ENCODE measurements at places on chromosomes 3 and 15.

- peak; percentile 75 for DNase-seq
These were observed 261.5 kb upstream of the LRTM1 start for GRCh38 chr3:55189359-55189801.

DNA sequence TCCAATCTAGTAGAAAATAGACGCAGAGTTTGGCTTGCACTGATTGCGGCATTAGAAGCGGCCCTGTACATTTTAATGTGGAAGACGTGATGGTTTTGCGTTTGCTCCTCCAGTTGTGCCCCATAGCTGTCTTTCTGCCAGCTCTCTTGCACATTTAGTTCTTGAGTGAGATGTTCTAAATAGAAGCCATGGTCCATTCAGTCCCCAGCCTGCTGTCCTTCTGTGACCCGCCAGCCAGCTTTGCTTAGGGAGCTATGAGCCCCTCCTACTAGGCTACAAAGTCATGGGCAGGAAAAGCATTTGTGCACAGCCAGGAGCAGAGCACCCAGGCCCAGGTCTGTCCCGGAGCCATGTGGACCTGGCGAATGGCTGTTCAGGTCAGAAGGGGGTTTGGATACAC lies 50.3 kb downstream of the APBA2 start:
- no peak for DNase-seq

- peak; percentile 49 for DNase-seq
These were observed 843.4 kb upstream of the DPPA4 start for GRCh38 chr3:110180733-110181132.

DNA sequence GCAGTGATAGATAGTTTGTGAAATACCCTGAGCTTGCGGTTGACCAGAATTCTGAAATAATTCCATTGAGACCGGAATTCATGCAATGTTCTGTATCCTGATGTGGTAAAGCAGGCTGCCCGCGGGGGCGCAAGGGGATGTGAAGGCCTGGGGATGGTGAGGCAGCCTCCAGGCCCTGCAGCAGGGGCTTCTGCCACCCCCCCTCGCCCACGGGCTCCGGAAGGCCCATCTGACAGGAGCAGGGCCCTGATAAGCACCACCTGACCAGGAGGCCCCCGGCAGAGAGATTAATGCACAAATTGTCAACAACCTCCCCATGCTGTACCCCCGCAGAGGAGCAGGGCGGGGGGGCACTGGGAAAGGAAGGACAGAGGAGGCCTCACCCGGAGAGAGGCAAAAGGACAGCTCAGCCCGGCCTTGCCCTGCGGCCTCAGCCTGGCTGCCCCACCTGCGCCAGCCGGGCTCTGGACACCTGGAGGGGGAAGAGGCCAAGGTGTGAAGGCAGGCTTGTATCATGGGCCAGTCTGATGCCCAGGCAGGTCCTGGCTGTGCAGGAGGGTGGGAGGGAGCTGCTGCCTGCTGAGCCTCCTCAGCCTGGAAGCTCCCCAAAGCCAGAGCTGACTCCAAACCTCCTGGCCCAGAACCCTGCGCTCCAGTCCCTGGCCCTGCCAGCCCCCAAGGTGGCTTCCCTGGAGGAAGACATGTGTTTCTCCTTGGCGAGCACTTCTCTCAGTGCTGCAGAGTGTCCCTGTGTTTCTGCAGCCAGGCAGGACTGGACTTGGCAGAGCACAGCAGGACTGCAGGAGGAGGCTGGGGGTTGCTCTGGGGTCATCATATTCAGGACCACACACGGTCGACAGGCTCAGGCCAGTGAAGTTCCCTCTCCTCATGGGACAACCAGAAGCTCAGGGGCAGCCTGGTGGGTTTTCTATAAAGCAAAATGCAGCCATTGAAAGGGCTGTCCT lies 46.5 kb downstream of the RPN1 start:
- no peak for DNase-seq

DNA sequence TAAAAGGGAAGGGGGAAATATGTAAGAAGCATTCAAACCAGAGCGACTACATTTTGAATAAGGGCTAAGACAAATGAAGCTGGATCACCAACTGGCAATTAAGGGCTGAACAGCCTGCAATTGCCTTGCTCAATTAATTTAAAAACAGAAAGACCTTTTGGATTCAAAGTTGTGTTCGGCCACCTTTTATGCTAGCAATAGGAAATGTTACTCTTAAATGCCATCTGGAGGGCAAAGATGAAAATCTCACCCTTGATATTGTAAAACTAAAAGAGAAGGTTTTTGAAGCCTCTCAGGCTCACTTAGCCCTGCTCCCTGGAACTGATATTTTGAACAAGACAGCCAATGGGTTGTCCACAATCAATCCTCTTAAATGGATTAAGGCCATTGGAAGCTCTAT lies 44.2 kb downstream of the ACAD9 start:
- no peak for DNase-seq

- DNase-seq: peak; percentile 53
These were observed 357.0 kb downstream of the TIGIT start for GRCh38 chr3:114650808-114651207.

DNA sequence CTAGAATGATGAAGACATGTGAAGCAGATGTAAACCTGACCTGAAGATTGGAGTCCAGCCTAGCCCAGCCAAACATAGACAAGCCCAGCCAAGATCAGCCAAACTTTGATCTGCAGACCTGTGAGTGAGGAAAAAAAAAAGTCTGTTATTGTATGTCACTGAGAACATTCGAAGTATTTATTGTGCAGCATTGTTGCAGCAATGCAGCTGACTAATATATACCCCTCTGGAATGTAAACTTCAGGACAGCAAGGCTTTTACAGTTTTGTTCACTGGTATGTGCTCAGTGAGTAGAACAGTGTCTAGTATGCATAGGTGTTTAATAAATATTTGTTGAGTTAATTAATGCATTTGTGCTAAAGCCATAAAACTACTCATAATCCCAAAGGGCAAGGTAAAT lies 23.4 kb downstream of the TMEM202 start:
- DNase-seq: no peak

DNA sequence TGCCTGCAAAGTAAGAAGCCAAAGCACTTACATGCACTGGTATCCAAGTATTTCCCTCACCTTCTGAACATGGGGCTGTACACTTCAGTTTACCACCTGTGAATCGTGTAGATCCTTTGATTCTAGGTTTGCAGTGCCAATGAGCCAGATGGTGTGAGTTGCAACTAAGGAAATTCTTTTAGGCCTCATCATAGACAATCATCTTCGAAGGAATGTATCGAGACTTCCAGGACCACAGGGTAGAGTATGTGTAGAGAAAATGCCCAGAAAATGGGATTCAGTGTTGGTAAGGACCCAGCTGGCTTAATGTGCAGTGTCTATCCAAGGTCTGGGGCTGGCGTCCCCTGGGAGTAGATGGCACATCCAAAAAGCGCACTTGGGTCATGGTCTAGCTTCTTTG lies 323.2 kb upstream of the TPM1 start:
- DNase-seq: peak; percentile 30

DNA sequence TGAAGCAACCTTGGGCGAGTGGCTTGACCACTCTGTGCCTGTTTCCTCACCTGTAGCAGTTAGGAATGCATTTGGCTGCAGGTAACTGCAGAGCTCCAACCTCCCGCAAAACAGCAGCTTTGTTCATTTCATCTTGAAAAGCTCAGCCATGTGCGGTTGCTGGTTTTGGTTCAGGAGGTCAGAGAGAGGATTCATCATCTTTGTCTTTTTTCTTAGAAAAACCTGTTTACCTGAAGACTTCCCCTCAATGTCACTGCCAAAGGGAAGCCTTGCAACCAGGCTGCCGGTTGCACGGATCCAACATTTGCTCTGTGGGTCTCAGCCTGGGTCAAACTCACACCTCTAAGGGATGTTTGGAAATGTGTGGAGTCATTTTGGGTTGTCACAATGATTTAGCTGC lies 16.4 kb upstream of the FURIN start:
- no peak for DNase-seq

- DNase-seq: no peak
These were observed 22.4 kb upstream of the CORO2B start for GRCh38 chr15:68556139-68556990.

- no peak for DNase-seq
These were observed 68.5 kb downstream of the VPS8 start for GRCh38 chr3:184880276-184881019.

GRCh38 chr3:64152086-64152485 lies 73.2 kb downstream of the PRICKLE2 start:
- DNase-seq: peak; percentile 85
